Activated CD4-positive, alpha-beta T cell treated with anti-CD3 and anti-CD28 coated beads, Interleukin-2, amount 50 U/mL, for 4 hours (primary cell): ENCODE measurements at places on chromosomes 2 and 18.
A peak's percentile ranks its signal among the peaks of the same experiment; 100 is the strongest.

DNA sequence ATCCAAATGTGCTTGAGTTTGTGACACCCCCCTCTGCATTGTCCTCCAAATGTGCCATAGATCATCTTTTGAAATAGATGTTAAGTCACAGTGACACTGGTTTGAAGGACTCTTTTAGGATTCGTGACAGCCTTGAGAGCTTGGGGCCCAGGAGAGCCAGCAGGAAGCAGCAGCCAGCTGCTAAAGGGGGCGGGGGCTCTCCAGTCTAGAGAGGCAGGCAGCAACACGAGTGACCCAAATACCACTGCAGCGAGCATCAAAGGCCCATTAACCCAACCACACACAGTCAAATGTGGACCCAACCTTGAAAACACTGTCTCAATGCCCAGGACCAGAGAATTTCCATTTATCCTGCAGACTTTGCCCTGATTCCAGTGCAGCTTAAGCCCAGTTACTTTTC lies 75.6 kb downstream of the ZBTB7C start:
- DNase-seq = no peak

DNA sequence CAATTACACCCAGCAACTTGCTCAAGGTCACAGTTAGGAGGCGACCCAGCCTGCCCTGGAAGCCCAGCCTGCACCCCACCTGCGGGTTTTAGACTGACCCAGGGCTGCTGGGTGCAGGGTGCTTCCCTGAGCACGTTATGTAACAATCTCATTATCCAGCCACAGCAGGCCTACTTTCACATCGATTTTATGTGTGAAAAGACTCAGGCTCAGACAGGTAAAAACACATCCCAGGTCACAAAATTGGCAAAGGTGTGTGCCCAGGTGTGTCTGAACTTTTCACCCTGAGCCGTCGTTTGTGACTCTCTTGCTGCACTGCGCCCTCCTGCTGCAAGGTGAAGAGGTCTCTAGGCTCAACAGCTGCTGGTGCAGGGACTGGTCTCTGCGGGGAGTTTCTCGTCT lies 668.2 kb upstream of the HS6ST1 start:
- no peak for DNase-seq

GRCh38 chr2:39994151-39994550 lies 215.1 kb upstream of the THUMPD2 start:
- no peak for DNase-seq

GRCh38 chr2:16398486-16399043 lies 267.1 kb downstream of the CYRIA start:
- no peak for DNase-seq

DNA sequence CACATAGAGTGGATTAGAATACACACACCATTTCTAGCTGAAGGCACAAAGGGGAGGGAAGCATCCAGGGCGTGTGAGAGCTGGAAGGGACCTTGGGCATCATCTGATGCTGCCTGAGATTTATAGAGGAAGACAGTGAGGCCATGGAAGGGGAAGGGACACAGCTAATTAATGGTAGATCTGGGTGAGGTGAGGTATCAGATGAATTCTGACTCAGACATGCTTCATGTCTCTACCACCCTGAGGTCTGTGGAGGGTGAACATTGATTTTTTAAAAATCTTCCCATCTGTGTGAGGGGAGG lies 42.2 kb upstream of the OTOF start:
- no peak for DNase-seq

GRCh38 chr18:76495006-76495370 lies at the start of gene ZNF516:
Gene ZNF516, minus strand, starts transcription at chr18:76495242. Its CDS starts 52,188 bp downstream, at chr18:76443054.
- DNase-seq = no peak

- peak; percentile 36 for DNase-seq
Measured at GRCh38 chr2:113700186-113700841, 56.1 kb downstream of the SLC35F5 start.

DNA sequence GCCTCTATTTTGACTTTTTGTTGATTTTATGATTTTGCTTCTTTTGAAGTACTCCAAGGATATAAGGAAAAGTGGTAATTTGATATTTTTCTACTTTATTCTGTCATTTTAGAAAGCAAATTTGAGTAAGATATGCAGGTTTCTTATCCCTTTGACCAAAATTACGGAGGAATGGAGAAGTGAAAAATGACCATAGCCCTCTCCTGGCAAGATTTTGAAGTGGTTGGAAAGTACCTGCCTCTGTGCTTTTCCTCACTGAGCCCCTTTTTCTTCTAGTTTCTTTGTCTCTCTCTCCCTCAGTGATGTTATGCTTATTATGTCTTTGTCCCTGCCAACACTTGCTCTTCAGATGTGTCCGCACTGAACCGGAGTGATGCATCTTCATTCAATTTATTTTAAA lies 898.1 kb downstream of the EPHA4 start:
- no peak for DNase-seq

DNA sequence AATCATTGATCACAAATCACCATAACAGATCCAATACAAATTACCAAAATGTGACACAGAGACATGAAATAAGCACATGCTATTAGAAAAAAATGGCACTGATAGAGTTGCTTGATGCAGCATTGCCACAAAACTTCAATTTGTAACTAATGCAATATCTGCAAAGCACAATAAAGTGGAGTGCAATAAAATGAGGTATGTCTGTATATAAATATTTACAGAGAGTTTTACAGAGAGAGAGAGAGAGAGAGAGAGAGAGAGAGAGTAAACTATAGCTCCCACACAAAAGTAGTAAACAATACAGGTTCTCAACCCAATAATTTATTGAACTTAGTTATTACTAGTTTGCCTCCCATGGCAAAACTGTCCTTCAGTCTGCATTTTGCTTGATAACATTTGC lies 1807.0 kb downstream of the SUCLG1 start:
- no peak for DNase-seq

DNA sequence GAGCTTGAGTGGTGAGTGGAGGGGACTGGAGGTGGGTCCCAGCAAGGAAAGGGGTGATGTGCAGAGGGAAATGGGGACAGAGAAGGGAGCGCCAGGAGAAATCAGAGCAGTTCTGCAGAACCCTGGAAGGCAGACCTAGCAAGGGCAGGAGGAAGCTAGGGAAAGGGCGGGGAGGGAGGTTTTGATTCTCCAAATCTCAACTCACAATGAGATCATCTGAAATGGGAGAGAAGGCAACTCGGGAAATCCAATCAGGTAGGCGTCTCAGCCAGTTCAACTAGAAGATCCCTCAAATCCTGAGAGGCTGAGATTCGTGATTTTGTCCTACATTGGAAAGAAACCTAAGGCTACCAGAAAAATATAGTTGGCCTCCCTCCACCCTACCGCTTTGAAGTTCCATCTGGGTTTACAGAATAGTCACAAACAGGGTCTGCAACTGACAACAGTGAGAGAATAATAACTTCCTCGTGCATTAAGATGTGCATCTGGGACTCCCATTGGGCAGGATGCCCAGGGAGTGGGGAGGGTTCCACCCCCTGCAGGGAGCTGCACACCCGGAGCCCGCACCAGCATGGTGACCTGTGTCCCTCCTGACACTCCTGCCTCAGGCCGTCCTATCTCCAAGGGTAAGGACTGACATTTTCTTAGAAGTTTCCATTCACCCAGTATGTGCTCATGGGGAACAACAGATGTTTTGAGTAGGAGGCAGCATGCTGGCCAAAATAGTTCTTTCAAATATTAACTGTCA lies 113.3 kb upstream of the ODC1 start:
- DNase-seq = no peak

- DNase-seq = no peak
Measured at GRCh38 chr2:196480653-196481323, 158.7 kb upstream of the CCDC150 start.

- DNase-seq = no peak
Measured at GRCh38 chr2:2812117-2812516, 481.0 kb upstream of the MYT1L start.

DNA sequence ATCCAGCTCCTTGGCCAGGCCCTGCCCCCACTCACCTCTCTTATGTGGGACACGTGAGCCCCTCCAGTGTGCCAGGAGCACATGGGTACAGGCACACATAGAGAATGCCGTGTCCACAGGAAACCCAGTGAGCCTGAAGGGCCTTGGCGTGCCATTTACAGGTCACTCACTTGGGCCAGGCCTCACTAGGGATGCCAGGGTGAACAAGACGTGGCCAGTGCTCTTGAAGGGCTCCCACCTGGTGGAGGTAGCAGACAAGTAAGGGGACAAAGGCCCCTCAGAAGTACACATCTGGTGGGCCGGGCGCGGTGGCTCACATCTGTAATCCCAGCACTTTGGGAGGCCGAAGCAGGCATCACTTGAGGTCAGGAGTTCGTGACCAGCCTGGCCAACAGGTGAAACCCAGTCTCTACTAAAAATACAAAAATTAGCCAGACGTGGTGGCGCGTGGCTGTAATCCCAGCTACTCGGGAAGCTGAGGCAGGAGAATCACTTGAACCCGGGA lies 15.1 kb upstream of the C1QL2 start:
- DNase-seq = no peak

DNA sequence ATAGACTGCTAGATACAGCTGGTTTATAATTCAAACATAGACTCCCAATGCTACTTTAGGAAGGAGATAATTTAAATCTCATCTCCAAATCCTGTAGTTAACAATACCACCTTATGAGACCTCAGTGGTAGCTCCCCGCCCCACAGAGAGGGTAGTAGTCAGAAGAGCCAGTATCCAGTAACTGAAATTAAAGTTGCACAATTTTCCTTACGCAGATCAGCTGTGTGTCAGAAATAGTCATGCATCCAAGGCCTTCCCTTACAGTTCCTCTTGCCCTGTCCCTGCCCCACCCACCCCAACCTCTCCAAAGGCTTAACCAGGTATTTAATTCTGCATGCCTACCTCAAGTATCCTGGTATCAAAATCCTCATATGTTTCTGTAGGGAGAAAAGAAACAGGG lies 15.5 kb downstream of the MRPS5 start:
- no peak for DNase-seq

GRCh38 chr2:35035883-35036282 lies 1319.7 kb upstream of the CRIM1 start:
- no peak for DNase-seq

- no peak for DNase-seq
Measured at GRCh38 chr2:72089028-72089427, 58.6 kb downstream of the CYP26B1 start.

DNA sequence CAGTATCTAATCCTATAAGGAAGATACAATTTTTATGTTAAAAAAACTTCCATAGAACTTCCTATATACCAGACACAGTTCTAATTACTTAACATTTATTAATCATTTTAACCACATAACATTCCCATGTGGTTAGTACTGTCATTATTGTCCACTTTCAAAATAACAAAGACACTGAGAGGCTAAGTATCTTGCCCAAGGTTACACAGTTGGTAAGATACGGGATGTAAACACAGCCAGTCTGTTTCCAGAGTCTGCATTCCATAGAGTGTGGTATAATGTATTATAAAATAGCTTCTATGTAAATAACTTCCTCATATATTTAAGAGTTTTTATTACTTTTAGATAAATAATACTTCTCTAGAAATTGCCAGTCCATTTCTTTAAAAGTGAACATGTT lies 383.3 kb upstream of the ETAA1 start:
- no peak for DNase-seq

- no peak for DNase-seq
Measured at GRCh38 chr2:229050133-229050532, 221.0 kb downstream of the PID1 start.

DNA sequence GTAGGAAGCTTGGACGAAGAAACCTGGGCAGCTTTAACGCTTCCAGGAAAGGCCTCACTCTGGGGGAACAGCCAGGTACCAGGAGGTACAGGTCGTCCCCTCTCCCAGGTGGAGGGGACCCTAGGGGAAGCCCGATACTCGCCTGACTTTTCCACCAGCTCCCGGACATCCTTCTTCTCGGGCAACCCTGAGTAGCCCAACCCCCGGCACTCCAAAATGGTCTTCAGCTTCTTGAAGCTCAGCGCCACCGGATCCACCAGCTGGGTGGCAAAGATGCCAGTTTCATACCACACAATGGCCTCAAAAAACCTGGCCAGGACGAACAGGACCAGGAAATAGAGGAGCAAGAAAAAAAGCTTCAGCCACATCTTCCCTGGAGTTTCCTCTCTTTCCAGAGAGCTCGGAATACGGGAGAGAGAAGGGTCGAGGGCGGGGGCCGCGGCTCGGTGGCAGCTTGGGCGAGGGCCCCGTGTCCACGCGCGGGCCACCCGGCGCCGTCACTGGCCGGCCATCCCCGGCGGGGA lies 1.1 kb downstream of the RNF103 start:
- DNase-seq = peak; percentile 6

DNA sequence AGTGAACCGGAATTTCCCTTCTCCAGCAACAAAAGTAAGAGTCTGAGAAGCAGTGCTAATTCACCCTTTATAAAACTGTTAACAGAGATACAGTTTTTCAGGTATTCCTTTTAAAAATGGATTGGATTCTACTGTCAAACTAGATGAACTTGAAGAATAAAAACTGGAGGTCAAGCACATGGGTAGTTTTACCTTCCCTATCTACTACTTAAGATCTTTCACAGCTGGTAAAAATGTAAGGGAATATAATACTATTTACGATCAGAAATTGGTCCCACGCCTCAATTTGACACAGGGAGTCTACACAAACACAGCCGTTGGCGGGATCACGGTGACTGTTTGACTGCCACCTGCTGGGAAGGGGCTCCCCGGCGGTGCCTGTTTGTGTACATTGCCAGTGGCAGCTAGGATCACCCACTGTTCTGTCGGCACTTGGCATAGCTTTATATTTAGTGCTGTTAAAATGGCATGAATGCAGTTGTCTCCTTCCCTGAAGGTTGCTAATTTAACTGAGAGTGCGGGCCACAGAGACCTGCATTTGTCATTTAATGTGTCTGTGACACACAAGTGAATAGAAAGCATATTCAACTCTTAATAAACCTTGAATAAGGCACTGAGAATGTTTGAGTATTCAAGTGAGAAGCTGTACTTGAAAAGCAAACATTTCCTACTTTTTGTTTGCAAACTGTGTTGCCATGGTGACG lies 59.5 kb downstream of the ABCG8 start:
- DNase-seq = no peak

DNA sequence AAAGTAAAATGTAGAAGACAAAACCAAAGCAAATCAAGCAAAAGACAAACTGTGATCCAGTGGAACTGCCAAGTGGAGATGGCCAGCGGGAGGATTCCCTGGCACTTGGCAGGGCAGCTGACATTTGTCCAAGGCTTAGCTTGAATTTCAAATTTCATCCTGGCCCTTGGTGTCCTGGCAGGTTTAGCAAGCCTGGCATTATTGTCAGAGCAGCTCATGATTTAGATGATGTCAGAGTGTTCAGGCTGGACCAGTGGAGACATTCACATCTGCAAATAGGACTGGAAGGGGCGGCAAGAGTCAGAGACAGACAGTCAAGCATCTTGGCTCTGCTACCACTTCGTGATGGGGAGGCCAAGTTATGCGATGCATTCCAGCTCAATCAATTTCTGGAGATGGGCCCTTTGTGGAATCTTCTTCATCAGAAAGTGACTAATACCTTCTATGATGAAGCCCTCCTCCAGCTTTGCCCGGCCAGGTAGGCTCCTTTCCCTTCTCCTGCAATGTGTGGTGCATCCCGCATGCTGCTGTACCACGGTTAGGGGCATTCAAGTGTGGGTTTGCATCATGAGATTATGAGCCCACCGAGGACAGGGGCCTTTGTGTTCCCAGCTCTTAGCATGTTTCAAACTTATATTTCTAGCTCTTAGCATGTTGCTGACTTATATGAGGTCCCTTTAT lies 199.7 kb downstream of the ANKRD30B start:
- DNase-seq = no peak
